CD4-positive, alpha-beta T cell treated with Interleukin-12 subunit alpha and Interleukin-12 subunit beta, for 1 hour (primary cell): ENCODE measurements at places on chromosomes 3 and 15.

GRCh38 chr3:182413061-182413460 lies 380.2 kb upstream of the ATP11B start:
- no peak for DNase-seq

DNA sequence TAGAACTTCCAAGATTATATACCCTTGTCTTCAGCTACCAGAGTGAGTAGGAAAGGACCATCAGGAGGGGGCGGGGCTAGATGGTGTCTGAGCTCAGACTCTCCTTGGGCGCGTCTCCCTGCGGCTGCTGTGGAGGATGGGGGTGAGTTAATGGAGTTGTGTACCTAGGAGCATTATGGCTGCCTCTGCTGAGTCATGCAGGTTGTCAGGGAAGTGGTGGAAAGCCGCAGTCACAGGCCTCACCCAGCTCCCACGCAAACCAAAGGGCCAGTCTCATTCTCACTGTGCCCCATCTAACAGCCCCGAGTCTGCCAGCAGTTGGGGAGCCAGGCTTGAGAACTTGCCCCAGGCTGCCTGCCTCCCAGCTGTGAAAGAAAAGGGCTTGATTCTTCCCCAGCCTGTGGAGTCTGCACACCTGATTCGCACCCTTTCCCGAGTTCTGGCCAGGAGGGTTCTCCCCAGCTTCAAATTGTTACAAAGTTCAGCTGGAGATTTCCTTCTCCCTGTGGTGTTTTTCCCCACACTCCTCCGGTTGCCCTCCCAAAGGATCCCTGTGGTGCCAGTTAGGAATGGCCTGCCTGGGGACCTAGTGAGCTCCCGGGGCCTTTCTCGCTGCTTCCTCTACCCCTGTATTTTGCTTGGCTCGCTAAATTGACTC lies 143.3 kb downstream of the HCN4 start:
- DNase-seq, result peak; percentile 20

- DNase-seq, result no peak
These were observed 1351.5 kb downstream of the ZPLD1 start for GRCh38 chr3:103786296-103786695.

DNA sequence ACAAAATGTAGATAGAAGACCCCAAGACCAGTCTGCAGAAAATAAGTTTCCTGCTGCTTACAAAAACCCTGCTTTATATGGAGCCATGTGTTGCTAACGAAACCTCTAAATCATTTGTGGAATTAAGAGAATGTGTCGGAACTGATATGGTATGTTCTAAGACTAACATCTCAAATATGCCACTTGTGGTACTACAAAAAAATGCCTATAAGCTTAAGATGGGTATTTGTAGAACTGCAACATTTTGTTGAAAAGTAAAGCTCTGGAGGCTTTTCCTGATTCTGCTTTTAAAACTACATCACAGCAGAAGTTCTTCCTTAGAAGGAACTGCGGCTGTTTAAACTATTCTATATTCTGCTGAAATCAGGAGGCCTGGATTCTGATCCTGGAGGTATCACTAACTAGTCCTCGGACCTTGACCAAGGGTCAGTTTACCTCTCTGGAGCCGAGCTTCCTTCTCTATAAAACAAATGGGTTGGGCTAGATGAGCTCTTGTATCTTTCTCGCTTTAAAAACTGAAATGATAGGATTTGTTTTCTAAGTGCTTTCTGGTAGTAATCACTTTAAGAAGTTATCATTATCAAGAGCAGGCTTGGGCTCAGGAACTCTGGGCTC lies 74.9 kb downstream of the RAD18 start:
- no peak for DNase-seq

- DNase-seq, result no peak
These were observed 76.5 kb downstream of the HMG20A start for GRCh38 chr15:77497110-77497737.
